Activated CD4-positive, alpha-beta T cell treated with anti-CD3 and anti-CD28 coated beads for 48 hours (primary cell): ENCODE measurements at places on chromosomes 4 and X.

DNA sequence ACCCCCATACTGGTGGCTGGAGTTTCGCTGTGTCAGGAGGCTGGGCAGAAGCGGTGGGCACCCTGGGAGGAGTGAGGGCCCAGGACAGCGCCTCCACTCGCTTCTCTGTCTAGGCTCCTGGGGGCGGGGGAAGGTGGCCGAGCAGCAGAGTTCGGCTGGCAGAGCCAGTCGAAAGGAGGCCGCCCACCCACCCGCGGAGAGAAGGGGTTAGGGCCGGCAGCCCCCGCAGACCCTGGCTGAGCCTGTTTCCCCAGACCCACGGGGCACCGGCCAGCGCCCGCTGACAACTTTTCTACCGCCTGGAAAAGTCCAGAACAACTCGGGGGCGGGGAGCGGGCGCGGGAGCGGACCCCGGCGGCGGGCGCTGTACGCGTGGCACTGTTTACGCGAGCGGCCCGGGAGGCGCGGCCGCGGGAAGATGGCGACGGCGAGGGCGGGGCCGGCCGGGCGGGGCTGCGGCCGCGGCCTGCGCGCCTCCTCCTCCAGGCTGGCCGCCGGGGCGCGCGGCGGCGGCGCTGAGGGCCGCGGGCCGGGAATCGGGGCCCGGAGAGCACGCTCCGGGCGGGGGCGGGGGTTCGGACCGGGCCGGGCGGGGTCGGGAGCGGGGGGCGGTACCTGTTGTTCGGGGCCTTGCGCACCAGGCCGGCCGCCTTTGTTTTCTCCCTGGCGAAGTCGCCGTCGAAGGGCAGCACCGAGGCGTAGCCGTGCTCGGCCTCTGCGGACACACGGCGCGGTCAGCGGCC is 628 bp downstream of the MXD4 start:
- peak; percentile 65 for DNase-seq

DNA sequence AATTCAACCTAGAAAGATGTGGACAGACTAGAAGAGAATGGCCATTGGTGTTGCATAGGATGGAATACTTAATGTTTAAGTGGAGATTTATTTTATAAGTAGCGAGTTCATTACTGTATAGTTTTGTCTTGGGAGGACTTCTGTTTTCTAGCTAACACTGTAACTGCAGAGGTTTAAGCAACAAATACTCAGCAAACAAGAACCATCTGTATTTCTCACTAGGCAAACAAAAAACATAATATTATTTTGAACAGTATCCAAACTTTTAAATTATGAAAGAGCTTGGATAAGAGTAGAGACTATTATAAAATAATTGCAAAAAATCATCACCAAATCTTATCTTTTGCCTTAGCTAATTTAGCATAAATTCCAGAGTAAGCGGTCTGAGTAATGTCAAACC is 121.1 kb downstream of the GLRA3 start:
- DNase-seq, result no peak

GRCh38 chr4:152486429-152487389 is 49.2 kb downstream of the FBXW7 start:
- no peak for DNase-seq

GRCh38 chr4:119659576-119659975 is 31.0 kb upstream of the PDE5A start:
- no peak for DNase-seq

- no peak for DNase-seq
Observed at GRCh38 chr4:69828828-69829227, 31.1 kb downstream of the SULT1E1 start.

DNA sequence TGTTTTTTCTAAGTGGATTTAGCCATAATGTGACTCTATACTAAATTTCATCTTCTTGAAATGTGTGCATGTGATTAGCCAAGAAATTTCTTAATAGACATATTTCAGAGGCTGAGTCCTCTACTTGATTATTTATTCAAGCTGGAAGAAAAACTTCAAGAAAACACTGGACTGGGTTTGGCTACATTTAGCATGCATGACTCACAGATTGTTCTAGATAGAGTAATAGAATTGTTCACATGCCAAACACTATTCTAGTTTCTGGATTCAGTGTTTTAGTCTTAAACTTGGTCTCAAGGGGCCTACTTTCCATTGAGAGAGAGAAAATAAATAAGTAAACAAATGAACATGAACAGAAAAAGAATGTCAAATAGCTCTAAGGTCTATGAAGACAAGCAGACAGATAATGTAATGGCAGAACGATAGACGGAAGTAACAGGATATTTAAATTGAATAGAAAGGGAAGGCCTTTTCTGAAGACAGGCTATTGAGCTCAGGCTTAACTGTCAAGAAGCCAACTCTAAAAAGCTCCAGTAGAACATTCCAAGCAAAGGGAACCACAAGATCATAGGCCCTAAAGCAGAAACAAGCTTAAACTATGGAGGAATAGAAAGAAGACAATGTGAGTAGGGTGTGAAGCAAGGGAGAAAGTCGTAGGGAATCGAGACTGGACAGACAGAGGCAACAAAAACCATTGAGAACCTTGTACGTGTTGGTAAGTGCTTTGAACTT is 104.6 kb downstream of the TMEM144 start:
- no peak for DNase-seq

DNA sequence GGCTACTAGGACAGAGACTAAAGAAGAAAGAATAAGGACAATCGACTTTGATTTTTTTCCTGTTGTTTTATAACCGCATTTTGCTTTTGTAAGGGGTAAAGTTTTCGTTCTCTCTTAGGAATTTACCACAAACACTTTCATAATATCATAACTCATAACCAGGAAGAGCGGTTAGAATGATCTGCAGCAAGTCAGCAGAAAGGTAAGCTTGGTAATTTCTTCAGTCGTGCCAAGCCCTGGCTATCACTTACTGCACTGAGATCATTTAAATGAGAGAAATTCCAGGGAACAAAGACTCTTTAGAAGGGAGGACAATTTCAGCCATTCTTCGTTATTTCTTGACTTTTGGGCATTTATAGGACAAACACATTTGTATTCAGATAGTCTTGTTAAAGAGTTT is 258.1 kb downstream of the UNC5C start:
- no peak for DNase-seq

GRCh38 chr4:40205259-40206198 is 8.7 kb downstream of the RHOH start:
- no peak for DNase-seq

- no peak for DNase-seq
Observed at GRCh38 chr4:152925851-152926250, 10.3 kb upstream of the FHDC1 start.

DNA sequence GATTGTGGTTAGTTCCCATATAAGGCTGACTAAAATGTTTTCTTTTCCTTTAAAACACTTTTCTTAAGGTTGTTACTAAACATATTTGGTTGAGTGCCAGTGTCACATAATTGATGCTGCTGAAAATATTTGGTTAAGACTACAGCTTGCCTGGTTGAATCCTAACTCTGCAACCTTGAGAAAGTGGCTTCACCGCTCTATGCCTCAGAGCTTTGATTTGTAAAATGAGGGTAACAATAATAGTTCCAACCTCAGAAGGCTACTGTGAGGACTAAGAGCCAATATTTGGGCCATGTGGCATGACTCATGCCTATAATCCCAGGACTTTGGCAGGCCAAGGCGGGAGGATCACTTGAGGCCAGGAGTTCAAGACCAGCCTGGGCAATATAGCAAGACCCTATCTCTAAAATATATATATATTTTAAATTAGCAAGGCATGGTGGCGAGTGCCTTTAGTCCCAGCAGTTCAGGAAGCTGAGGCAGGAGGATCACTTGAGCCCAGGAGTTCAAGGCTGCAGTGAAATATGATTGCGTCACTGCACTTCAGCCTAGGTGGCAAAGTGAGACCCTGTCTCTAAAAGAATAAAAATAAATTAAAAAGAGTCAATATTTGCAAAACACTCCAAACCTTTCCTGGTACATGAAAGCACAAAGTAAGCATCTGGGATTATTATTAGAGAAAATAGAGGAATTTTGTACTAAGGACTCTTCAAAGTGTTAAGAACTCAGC is 7.1 kb upstream of the NEIL3 start:
- DNase-seq, result no peak

- no peak for DNase-seq
Observed at GRCh38 chrX:10512258-10512657, 108.1 kb downstream of the MID1 start.

GRCh38 chr4:35164063-35164462 is 1080.3 kb downstream of the ARAP2 start:
- DNase-seq, result no peak

GRCh38 chrX:101385795-101386541 is at the start of gene BTK:
Gene BTK, minus strand, starts transcription at chrX:101386191. Its CDS starts 10,907 bp downstream, at chrX:101375284.
- no peak for DNase-seq

GRCh38 chrX:10875995-10876394 is 235.1 kb upstream of the HCCS start:
- DNase-seq, result no peak

- DNase-seq, result no peak
Observed at GRCh38 chrX:104310090-104310489, 55.4 kb upstream of the ESX1 start.

DNA sequence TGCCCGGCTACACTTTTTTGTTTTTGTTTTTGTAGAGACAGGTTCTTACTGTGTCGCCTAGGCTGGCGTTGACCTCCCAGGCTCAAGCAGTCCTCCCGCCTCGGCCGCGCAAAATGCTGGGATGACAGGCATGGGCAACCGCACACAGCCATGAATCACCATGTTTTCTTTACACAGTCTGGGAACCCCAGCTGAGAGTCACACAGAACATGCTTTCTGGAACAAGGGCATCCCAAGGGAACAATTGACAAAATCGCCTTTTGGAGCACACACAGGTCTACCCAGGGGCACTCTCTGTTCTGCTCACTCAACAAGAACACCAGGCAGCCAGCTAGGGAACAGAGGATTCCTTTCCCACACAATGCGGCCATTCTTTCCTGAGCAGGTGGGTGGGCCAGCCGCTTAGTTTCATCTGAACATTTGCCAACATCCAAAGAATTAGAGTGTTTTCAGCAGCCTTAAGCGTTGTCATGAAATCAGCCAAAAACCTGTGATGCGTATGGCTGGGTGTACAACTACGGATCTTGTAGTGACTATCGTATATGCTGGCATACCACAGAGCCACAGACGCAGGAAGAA is 15.7 kb downstream of the PRKX start:
- DNase-seq, result no peak

DNA sequence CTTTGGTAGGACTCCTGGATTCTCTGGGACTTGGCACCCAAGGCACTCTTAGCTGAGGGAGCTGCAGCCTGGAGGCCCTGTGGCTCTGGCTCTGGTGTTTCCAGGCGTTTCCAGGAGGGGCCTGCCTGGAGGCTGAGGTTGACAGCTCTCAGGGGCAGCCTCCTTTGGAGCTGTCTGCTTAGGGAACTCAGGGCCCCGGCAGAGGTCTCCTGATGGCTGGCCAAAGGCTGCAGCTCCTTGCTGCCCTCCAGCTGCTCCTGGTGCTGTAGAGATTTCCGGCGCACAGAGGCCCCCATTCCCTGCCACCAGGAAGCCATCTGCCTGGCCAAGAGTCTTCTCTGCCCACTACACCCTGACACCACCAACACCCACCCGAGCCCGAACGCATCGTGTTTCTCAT is 25.3 kb upstream of the ARHGEF38 start:
- DNase-seq, result no peak

DNA sequence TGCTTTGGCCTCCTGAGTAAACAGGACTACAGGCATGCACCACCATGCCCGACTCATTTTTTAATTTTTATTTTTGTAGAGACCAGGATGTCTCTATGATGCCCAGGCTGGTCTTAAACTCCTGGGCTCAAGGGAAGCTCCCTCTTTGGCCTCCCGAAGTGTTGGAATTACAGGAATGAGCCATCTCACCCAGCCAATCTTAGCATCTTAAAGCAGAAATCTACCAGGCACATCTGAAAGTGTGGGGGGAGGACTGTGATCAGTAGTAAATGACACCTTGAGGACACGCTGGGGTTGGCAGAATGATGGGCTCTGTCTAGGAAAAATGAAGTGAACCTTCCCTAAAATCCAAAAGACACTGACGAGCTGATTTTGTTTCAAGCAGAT is 149.2 kb downstream of the SPATA18 start:
- no peak for DNase-seq

DNA sequence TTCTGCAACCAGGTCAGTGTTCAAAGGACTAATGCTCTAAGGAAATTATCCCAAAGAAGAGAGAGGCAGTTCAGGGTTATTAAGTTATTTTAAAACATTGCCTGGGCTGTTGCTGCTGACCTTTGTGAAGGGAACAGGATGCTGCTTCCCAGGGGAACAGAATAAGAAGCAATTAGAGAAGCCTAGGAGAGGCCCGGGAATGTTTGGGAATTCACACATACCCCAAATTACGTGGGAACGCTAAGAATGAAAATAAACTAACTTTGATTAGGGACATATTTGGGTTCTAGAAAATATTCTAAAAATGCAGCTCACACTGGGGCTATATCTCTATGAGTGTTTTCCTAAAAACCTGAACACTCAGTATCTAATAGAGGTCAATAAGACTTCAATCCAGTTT is 243.1 kb upstream of the FTHL17 start:
- no peak for DNase-seq

DNA sequence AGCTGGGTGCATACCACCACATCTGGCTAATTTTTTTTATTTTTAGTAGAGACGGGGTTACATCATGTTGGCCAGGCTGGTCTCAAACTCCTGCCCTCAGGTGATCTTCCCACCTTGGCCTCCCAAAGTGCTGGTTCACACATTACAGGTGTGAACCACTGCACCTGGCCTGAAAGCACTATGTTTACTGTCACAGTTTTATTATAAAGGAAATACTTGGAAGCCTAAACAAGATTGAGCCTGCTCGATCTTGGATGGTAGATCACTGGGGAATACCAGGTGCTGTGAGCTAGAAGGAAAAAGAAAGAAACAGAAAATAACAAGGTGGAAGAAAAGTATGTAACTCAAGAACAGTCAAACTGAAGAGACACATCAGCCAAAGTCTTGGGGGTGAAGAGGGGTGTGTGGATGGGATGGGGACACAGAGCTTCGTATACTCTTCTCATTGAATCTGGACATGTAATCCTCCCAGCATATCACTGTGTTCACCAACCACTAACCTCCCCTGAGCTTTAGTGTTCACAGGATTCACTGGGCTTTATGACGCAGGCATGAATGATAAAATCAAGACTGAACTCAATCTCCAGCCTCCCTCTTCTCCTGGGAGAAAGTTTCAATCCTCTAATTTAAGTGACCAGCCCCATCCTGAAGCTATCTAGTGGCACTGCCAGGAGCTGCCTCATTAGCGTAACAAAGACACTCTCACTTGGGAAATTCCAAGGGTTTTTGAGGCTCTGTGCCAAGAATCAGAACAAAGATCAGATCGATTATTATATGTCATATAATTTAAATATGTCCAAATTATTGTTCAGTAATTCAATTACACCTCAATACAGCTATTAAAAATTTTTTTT is 40.9 kb downstream of the PDS5A start:
- no peak for DNase-seq

DNA sequence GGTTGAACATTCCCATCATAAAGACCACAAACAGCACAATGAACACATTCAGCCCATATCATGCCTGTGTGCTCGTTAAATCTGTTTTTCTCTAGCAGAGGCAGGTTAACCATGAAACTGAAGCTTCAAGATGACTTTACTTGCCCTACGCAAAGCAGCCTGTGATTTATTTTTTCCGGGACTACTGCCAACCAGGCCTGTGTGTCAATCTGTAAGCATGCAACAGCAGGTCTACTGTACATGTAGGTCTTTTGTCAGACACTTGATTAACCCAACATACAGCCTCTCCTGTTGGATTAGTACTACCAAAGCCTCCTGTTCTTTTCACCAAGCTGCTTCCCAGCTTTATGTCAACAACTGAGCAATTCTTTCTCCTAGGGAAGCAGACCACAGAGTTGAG is 85.5 kb upstream of the ACSL1 start:
- DNase-seq, result peak; percentile 60
